ENCODE measurements at places on chromosomes 4 and X. TPM values are rescaled to one million over a fixed set of nuclear protein-coding genes. Genes with fewer than 3 reads are reported as not detected.

The DUSP21 gene
- total RNA-seq = not detected

The KCTD8 gene
- total RNA-seq = not detected

The FGFBP2 gene
- total RNA-seq = not detected

The NKX3-2 gene
- total RNA-seq = not detected

The CACNA1F gene
- not detected for total RNA-seq

The MAGEA8 gene
- not detected for total RNA-seq

The SOX3 gene
- total RNA-seq = not detected

All from endothelial cell of coronary artery (primary cell).